ENCODE measurements at places on chromosomes 6 and 20.

- DNase-seq, result no peak
These were observed 11.9 kb downstream of the TULP4 start for GRCh38 chr6:158324136-158324535.

DNA sequence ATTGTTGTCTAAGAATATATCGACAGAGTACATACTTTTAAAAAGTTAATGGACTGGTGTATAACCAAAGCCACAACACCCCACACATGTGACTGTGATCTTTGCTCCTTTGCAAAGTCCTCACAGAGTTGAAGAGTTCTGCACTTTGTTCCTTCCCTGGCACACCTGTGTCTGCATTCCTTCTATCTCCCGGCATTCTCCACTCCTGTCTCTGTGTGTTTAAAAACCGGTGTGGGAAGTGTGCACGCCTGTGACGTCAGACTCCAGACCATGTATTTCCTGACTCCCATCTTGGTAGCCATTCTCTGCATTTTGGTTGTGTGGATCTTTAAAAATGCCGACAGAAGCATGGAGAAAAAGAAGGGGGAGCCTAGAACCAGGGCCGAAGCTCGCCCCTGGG lies at the start of gene IYD:
IYD (plus strand) TSS at position 251 of the 400 bp plus-strand sequence; CDS start at position 271, 20 bp downstream.
- DNase-seq, result no peak

DNA sequence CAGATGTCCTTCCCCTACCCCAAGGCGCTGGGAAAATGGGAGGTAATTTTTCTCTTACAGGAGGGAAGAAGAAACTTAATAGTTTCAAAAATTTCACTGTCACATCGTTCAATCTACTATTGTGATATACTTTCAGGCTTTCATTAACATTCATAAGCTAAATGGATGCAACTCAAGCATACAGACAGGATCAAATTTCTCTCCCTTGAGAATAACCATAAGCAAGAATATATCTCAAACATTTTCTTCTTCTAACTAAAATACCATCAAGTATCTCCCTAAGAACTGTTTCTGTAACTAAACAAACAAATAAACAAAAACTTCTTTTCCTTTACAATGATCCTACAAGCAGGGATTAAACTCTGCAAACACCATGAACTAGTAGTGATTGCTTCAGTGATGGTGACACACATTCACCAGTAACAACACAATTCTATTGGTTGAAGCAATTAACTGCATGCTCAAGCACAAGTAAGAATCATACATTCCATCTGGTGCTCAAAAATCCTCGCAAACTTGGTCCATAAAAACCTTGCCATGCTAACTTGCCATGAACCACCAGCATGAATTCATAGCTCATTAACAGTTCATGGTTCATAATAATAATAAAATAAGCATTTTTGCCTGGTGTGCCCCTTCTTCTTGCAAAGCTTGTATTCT lies 183.8 kb downstream of the PTPRK start:
- DNase-seq, result no peak

DNA sequence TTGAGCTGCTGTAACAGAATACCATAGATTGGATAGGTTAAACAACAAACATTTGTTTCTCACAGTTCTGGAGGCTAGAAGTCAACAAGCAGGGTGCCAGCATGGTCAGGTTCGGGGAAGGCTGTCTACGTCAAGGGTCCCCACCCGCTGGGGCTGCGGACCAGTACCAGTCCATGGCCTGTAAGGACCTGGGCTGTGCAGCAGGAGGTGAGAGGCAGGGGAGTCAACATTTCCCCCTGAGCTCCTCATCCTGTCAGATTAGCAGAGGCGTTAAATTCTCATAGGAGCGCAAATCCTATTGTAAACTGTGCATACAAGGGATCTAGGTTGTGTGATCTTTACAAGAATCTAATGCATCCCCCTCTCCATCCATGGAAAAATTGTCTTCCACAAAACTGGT lies 3.8 kb downstream of the ADGB start:
- no peak for DNase-seq

DNA sequence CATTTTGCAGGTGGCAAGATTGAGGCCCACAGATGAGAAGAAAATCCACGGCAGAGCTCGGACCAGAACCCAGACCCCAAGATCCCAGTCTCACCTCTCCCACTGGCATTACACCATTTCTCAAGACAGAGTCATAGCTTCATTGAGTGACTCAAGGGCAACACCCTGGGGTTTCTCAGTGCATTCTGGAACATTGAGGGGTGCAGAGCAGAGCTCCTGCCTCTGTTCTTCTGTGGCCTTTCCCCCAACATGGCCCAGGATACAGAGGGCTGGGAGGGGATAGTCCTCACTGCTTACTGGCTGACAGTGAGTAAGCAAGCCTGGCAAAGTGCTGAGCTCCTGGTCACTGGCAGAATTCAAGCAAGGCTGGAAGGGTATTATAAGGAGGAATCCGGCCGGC lies 74.0 kb downstream of the MDGA1 start:
- DNase-seq, result no peak

DNA sequence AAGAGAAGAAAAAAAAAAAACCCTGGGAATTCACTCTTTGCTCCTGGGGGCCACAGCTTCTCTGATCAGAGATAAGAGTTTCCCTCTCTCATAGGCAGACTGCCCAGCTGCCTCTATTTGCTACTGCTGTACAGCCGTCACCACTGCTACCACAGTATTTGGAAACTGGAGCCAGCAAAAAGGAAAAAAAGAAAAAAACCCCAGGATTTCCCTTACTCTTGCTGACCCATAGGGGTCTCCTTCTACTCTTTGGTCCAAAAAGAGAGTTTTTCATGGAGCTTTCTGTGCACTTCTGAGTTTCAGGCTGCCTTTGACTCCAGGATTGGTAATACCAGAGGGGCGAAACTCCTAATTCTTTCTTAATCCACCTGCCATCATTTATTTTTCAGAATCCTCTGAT lies 89.7 kb downstream of the MDGA1 start:
- DNase-seq, result no peak

GRCh38 chr20:52145587-52145986 lies 46.0 kb downstream of the ZFP64 start:
- no peak for DNase-seq

DNA sequence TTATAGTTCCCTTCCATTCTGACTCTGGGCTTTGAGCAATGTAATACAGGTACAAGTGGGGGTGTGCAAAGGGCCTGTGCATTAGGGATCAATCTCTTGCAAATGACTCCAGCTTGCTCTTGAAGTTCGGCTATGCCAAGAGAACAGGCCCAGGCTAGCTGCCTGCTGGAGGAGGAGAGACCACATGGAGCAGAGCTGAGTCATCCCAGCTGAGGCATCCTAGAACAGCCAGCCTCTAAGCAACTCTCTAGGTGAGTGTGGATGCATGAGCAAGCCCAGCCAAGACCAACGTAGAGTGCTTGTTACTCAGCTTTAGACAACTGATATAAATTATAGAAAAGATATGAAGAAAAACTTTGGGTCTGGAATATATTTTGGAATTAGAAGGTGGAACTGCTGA lies 47.6 kb upstream of the RBM24 start:
- no peak for DNase-seq

- DNase-seq, result no peak
These were observed 542.4 kb upstream of the FLRT3 start for GRCh38 chr20:14879839-14880238.

DNA sequence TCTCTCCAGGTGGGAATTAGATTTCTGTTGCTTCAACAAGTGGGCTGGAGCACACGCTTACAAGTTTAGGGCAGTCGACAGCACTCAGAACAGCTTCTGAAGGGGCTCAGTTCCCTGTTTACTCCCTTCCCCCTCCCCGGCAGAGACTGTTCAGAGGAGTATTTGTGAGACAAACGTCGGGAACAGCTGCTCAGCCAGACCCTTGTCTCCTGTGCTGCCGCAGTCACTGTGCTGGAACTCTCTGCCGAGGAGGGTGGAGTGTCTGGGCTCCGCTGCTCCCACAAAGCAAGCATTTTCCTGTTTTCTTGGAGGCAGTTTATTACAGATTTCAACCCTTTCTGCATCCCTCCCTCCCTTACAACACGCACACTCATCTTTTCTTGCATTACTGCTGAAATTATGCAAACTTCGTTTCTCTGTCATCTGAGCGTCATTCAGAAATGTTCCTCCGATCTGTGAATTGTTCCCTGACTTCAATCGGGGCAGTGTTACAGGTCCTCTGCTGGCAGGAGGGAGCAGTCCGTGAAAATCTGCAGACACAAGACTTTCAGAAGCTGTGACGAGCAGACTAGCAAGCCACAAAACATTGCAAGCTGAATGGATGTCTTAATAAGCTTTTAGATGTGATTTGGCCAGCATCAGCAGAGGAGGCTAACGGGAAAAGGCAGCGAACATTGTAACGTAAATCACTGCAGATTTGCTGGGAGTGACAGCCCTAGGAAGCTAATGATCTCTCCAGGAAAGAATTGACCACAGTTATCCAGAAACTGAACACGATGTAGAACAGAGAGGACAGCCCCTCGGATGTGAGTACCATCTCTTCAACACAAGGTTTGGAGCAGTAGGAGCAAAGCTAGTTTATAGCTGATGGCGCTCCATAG lies 76.2 kb downstream of the LYRM2 start:
- no peak for DNase-seq

DNA sequence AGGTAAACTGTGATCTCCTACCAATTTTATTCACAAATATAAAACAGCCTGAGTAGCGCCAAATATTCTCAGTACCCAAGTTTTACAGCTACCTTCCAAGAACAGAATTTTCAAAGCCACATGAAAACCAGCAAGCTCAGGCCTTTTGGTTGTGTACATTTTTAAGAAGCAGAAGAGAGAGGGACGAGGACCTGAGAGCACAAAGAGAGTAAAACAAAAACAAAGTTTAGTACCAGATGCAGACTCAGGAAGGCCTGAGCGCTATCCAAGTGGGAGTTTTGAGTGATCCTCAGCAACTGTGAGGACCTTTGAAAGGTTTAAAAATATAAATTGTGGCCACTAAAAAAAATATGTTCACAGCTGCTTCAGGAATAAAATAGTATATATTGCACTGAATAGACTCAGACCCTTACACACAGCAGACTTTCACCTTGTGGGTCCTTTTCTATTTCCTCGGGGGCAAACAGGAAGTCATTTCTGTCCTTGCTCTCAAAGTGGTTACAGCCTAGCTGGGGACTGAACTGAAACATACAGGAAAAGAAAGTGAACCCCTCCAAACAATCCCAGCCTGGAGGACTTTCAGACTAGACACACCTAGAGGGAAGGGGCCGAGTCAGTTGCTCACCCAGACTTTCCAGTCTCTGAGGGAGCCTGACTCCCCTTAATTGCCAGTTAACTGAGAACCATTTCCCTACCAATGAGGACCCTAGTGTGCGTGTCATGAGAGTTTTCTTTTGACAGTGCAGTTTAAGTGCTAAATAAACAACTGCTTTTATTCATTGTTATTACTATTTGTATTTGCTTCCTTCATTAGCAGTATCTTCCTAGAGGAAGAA lies 48.5 kb upstream of the NT5E start:
- DNase-seq, result no peak

DNA sequence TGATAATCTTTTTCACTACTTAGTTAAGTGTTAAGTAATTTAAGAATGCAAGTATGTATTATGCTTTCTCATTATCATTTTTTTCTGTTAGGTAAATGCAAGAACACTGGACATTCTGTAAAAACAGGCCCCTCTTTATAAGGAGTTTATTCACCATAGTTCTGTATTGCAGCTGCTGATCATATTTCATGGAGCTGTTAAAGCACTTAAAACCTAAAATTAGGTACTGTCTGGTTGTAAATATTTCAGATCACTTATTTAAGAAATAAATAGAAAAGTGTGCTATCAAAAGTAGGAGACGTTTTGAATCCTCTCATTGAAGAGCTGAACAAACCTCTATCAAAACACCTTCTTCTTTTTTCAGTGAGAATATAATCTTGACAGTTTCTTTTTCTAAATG lies 3.9 kb downstream of the EYA4 start:
- no peak for DNase-seq

- no peak for DNase-seq
These were observed 77.0 kb upstream of the PTPN1 start for GRCh38 chr20:50433001-50433761.

DNA sequence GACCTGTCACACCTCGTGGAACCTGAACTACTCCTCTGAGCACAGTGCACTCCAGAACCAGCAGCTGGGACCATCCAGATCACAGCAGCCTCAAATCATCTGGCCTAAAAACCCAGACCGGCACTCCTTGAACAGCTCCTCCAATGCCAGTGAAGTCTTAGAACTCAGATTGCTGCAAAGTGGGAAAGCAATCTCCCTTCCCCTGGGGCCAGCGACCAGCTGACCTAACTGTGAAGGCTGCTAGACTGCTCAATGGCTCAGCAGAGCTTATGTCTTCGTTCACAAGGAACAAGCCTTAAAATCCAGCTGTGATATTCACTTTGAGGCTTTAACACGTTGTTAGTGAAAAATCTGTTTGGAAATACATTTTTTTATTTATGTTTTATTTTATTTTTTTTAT lies 243.2 kb downstream of the ANKRD60 start:
- no peak for DNase-seq

GRCh38 chr20:62121776-62122653 lies at the start of gene LSM14B:
Gene LSM14B (plus strand): TSS chr20:62122475. CDS start chr20:62122667, 192 bp downstream.
- DNase-seq, result peak; percentile 97

GRCh38 chr20:33915726-33916331 lies 77.9 kb upstream of the RALY start:
- DNase-seq, result peak; percentile 63

DNA sequence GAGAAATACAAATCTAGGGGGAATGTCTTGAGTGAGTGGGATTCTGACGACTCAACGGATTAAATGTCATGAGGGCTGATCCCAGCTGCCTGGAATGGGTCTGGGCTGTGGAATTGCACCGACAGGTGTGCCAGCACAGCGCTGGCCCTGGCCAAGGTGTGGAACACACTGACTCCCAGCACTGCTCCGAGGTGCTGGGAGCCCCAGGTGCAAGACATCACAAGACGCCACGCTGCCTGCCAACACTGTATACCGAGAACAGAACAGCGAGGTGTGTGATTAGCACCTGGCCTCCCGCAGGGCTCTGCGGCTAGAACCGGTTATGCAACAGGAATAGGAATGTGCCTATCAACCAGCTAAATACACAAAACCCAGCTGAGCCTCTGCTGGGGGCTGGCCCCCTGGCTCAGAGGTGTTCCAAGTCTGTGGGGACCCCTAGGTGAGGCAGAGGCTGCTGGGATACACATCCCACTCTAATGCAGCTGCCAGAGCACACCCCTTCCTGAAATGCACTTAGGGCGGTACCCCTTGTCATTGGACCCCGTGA lies 24.8 kb upstream of the APMAP start:
- no peak for DNase-seq

- DNase-seq, result no peak
These were observed 15.7 kb upstream of the SGK2 start for GRCh38 chr20:43543138-43543537.

GRCh38 chr6:135182071-135183001 lies 1.2 kb downstream of the MYB start:
- no peak for DNase-seq
